ENCODE measurements at places on chromosomes 16 and 17.

- DNase-seq, result no peak
Measured at GRCh38 chr17:17034496-17035075, 7.7 kb upstream of the MPRIP start.

GRCh38 chr17:44983563-44983962 is 15.5 kb upstream of the C1QL1 start:
- no peak for DNase-seq

GRCh38 chr16:79050063-79050462 is 550.5 kb downstream of the MAF start:
- DNase-seq, result no peak

DNA sequence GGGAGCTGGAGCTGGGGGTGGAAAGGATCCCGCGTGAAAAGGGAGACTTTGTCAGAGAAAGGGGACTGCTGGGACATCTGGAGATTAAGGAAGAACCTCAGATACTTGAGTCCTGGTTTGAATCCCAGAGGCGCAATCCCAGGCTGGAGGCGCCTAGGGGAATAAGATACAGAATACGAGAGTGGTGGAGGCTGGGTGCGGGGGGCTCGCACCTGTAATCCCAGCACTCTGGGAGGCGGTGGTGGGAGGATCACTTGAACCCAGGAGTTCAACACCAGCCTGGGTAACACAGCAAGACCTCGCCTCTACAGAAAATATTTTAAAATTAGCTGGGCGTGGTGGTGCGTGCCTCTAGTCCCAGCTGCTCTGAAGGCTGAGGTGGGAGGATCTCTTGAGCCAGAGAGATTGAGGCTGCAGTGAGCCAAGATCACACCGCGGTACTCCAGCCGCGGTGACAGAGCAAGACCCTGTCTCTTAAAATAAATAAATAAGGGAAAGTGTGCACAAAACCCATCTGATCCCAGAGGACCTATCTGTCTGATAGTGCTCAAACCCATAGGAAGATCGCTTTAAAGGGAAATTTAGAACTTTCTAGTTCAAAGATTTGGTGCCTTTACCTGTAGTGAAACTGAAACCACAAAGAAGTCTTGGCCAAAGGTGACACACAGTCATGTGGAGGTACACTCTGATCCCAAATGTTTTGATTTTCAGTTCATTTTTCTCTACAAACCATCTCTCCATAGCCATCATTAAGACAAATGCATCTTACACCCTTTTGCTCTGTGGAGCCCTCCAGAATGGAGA is 617 bp upstream of the SCRN2 start:
- no peak for DNase-seq

DNA sequence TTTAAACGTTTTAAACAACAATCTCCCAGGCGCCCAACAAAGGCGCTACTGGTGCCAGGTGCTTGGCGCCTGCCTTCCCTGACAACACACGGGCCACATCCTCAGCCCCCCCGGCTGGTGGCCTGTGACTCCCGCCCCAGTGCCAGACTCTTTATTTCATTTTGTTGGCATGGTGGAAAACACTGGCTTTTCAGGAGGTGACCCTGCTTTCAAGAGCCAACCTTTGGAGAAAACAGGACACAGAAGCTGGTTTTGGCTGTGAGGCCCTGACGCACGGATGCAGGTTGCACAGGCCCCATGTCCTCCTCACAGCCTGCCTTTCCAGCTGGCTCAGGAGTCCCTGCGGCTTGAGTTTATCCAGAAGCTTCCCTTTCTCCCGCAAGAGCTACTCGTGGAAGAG is 100.0 kb downstream of the METRNL start:
- DNase-seq, result no peak

DNA sequence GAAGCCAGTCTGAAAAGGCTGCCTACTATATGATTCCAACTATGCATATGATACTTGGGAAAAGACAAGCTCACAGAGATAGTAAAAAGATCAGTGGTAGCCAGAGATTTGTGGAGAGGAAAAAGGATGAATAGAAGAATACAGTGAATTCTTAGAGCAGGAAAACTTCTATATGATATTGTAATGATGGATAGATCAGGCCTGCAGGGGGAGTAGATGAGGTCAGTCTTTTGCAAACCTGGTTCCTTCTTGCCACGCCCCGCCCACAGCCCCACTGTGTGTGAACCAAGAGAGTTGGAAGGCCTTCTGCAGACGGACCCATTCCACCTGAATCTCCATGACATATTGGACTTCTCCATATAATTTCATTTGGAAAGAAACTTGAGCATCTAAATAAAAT is 761 bp upstream of the CCL8 start:
- DNase-seq, result no peak

DNA sequence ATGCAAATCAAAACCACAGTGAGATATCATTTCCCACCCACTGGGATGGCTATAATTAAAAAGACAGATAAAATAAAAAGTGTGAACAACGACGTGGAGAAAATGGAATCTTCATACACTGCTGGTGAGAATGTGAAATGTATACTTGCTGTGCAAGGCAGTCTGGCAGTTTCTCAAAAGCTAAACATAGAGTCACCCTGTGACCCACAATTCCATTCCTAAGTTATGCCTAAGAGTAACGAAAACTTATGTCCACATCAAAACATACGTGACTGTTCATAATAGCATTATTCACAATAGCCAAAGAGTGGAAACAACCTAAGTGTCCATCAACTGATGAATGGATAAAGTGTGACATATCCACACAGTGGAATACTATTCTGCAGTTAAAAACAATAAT is 38.1 kb upstream of the VPS4A start:
- DNase-seq, result no peak

DNA sequence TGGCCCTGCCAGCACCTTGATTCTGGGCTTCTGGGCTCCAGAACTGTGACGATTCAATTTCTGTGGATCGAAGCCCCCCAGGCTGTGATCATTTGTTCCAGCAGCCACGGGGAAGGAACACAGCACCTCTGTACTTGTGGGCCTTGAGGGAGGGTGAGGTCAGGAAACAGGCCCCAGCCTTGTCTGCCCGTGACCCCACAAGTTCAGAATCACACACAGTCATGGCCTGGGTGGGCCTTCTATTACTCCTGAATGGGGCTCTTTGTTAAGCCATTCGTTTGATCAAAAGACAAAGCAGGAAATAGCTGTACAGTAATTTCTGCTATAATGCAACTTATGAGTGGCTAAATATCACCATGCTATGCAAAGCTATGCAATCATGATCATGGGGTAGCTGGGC is 10.1 kb downstream of the ST6GALNAC2 start:
- no peak for DNase-seq

DNA sequence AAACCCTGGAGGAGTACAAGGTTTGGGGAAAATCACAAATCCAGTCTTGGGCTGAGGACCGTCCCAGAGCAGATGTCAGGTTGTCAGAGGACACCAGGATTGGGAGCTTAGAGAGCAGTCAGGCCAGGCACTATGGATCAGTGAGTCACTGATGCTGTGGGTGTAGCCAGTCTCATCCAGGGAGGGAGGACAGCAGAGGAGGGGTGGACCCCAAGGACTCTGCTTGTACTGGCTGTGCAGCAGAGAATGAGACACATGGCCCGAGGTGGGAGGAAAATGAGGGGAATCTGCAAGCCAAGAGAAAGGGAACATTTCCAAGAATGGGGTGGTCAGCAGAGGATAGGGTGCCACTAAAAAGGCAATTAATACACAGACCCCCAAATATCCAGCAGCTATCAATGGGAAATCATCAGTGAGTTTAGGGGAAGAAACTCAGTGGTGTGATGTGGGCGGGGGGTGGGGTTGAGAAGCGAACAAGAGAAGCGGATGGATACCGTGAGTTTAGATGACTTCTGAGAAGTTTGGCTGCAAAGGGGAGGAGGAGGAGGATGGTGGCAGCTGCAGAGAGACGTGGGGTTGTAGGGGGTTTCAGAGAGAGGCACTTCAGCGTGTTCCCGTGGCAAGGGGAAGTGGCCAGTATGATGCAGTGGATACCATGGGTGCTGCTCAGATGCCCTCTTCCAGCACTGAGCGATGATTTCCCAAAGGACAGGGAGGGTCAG is 43.9 kb downstream of the ARHGAP27 start:
- DNase-seq, result no peak

DNA sequence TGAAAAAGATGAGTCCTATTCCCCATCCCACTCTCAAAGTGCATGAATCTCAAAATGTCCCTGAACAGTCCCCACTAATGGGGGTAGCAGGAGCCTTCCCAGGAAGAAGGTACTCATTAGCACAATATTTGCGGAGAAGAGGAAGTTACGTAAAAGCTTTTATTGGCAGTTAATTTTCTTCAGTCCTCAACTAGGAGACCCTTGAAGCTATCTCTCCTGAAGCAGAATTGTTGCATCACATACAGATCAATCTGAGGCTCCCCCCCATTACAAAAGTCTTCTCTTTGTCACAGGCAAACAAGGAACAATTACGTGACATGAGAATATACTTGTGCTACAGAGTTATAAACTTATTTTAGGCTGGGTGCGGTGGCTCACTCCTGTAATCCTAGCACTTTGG is 14.2 kb downstream of the SLFN12L start:
- no peak for DNase-seq

DNA sequence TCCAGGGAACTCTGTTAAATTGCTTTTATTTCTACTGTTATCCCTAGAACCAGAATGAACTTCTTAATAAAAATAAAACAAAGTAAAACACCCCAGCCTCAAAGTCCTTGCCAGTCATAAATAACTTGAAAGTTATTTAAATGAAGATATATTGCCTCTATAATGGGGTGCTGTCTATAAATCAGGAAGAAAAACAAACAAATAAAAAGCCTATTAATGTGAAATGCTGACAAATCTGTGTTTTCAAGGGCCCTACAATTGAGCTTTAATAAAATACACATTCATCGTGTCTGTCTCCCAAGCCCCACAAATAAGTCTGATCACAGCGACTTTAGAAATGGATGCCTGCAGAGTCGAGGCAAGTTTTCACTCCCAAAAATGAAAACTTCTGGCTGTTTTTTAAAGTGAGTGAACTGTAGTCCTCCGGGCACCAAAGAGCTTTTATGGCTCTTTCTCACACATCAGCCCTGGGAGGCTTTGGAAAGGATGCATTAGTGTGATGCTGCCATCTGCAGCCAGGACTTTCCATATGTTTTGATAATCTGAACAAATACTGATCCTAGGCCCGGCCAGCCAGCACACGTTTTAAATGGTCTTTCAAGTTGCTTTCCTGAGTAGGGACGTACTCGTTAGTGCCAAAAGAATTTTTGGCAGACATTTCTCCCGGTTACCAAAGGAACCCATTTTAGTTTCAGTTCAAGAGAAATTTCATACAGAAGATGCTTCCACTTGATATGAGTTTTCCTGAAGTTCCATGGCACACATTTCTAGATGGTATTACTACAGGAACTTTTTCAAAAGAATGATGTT is 16.3 kb downstream of the NACA2 start:
- peak; percentile 6 for DNase-seq

DNA sequence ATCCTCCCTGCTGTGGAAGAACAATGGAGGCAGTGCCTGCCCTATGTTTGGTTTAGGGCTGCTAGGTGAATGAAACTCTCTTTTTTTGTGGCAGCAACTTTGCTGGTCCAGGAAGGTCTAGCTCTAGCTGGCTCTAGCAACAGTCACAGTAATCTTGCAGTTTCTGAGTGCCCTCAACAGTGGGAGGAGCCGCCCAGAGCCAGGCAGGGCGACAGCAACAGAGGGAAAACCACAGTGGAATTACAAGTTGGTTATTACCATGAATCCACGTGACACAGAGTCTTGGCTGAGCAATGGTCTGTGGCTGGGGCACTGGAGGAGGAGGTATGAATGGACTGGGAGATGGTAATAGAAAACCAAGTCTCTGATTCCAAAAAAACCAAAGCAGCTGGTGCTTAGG is 10.3 kb downstream of the HSPB9 start:
- DNase-seq, result peak; percentile 40

GRCh38 chr17:42047343-42047742 is 3.1 kb downstream of the C17orf113 start:
- no peak for DNase-seq

GRCh38 chr17:37273409-37274051 is 102.3 kb upstream of the C17orf78 start:
- no peak for DNase-seq

GRCh38 chr17:66378296-66378695 is 75.9 kb downstream of the PRKCA start:
- DNase-seq, result no peak

DNA sequence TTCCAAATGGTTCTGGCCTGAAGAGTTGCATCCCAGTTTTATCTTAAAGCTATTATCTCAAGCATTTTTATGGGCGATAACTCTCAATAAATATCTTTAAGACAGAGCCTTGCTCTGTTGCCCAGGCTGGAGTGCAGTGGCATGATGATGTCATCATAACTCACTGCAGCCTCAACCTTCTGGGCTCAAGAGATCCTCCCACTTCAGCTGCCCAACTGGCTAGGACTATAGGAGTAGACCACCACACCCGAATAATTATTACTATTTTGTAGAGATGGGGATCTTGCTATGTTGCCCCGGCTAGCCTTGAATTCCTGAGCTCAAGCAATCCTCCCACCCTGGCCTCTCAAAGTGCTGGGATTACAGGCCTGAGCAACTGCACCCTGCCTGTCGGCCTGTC is 26.1 kb upstream of the CYTH1 start:
- DNase-seq, result no peak

Measured in NCI-H526 treated with DMSO at 0.1 percent for 48 hours (cell line).